GM10248 (cell line): ENCODE measurements at places on chromosomes 2 and 18.

- no peak for DNase-seq
Measured at GRCh38 chr18:6629635-6630140, 99.8 kb upstream of the ARHGAP28 start.

- DNase-seq: no peak
Measured at GRCh38 chr18:2970772-2971659, 41.9 kb downstream of the LPIN2 start.

DNA sequence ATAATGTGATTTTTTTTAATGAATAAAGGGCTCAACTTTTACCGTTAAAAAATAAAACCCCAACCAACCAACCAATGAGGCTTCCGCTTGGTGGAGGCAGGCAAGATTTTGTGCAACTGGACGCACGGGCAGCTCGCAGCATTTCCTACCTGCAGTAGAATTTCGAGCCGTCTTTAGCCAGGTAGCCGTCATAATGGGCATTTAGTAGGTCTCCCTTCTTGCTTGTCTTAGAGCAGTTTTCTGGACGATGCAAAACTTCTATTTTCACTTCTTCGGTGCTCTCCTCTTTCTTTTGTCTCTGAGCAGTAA, 316 bp downstream of the FKBP7 start:
- peak; percentile 21 for DNase-seq

- no peak for DNase-seq
Measured at GRCh38 chr2:58769111-58769863, 528.2 kb upstream of the FANCL start.

GRCh38 chr18:39424261-39424660, 1858.7 kb upstream of the CELF4 start:
- DNase-seq: no peak

GRCh38 chr2:191739194-191739593, 61.3 kb downstream of the NABP1 start:
- DNase-seq: no peak

DNA sequence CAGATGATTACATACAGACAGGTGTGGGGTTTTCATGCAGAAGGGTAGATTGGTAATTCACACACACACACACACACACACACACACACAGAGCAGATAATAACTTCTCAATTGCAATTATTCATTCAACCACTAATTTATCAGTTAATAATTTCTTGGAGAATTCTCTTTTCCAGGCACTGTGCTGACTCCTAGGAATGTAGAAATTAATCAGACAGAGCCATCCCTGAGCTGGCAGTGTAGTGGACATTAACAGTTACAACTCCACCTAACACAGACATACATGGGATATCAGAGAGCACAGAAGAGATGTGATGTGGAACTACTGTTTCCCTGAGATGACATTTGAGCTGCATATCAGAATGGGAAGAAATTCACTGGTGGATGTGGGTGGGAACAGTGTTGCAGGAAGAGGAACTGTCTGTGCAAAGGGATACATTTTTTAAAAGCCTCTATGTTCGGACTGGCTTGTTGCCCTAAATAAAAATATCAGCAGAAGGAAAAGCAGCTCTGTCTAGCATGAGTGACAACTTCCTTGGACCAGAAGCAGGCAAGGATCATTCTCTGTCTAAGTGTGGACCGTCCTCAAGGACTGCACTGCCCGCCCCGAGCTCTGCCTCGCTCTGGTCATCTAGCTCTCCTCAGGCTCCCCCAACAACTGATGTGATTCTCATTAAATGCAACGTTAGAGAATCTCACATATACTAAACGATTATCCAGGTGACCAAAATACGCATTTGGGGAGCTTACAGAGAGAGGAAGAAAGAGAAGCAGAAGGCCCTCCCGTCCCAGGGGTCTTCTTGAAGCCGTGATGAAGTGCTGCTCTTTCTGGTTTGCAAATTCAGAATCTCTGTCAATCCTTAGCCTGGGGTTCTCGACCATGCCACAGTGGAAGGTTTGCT, 173.4 kb upstream of the TRIB2 start:
- no peak for DNase-seq
